ENCODE measurements at places on chromosomes 1 and 21. TPM values are rescaled to one million over a fixed set of nuclear protein-coding genes. Genes with fewer than 3 reads are reported as not detected.

PLA2G2F gene
- not detected for total RNA-seq

PIP5K1A gene
- total RNA-seq: 49.8 TPM

CD48 gene
- not detected for total RNA-seq

PI4KB gene
- total RNA-seq: 23.4 TPM

CCDC27 gene
- not detected for total RNA-seq

HSPA6 gene
- total RNA-seq: 1.6 TPM

SLC30A2 gene
- 0.30 TPM for total RNA-seq

TSACC gene
- total RNA-seq: 1.9 TPM

KRTAP7-1 gene
- not detected for total RNA-seq

C1orf21 gene
- total RNA-seq: 9.7 TPM

LCE1E gene
- not detected for total RNA-seq

COL6A2 gene
- total RNA-seq: 15.6 TPM

DHCR24 gene
- 41.9 TPM for total RNA-seq

OR6K3 gene
- not detected for total RNA-seq

LRRC53 gene
- total RNA-seq: not detected

FBLIM1 gene
- total RNA-seq: 32.7 TPM

LEFTY2 gene
- total RNA-seq: not detected

OR10Z1 gene
- not detected for total RNA-seq

RNF223 gene
- total RNA-seq: 0.14 TPM

PER3 gene
- total RNA-seq: 0.85 TPM

BATF3 gene
- 37.7 TPM for total RNA-seq

CFAP107 gene
- total RNA-seq: not detected

MRTO4 gene
- 67.6 TPM for total RNA-seq

RAB7B gene
- total RNA-seq: 1.6 TPM

ZNF648 gene
- total RNA-seq: not detected

C8A gene
- not detected for total RNA-seq

FCN3 gene
- not detected for total RNA-seq

B4GALT3 gene
- 26.5 TPM for total RNA-seq

LMO4 gene
- total RNA-seq: 15.1 TPM

USP24 gene
- total RNA-seq: 15.3 TPM

KLHDC9 gene
- total RNA-seq: 2.0 TPM

All from A549 treated with GW870086 at 1 μM for 4 hours (cell line).